ENCODE measurements at places on chromosomes 12 and 14.

DNA sequence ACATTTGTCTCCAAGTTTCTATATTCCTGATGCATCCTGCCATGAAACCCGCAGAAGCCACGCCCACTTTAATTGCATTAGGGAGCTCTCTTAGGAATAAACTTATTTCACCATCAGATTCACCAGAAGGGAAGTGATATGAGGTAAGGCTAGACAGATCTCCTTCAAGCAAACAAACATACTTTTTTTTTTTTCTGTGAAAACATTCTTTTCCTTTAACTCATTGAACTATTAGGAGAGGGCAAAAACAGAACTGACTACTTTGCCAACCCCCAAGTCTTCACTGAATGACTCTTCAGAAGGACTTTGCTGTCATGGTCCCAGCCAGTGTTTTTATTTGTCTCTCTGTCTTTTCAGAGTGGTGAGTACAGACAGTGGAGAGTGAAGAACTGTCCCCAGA is 48.4 kb downstream of the GTF2A1 start:
- DNase-seq: no peak

DNA sequence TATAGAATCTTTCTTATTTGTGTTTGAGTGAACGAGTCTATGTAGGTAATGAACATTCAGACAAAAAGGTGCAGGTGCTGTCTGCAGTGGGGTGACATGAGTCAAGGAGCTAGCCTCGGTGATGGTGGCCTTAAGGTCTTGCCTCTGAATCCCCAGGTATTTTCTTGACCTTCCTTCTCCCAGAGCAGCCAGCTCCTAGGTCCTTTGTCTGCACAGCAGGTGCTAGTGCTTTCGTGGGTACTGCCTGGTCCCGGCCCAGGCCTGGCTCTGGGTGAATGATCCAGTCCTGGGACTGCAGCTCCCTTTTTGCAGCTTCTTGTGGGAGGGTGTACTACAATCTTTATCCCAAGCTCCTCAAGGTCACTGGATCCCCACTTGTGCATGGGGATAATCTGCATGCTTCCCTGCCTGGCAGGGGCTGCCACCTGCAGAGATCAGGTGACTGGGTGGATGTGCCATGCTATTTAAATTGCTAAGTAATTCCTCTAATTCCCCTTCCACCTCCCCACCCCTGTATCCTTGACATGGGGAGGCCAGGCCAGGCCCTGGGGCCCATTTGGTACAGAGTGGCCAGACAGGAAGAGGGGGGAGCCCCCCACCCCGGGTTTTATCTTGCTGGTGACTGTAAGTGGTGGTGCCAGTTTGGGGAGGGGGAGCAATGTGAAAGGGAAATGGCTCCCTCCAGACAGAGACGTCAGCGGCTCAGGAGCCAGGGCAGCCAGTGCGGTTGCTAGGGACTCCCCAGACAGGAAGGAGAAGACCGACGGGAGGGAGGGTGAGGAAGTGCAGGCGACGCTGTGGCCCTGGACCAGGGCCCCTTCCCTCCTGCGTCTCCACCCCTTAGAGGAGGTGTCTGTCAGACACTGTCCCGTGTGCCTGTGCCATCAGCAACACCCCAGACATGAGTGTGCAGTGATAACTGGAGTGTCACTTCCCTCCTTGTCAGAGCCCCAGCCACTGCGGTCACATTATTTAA is 6.7 kb downstream of the VASH1 start:
- no peak for DNase-seq

- DNase-seq: no peak
These were observed 12.7 kb downstream of the OSBPL8 start for GRCh38 chr12:76546889-76547288.

DNA sequence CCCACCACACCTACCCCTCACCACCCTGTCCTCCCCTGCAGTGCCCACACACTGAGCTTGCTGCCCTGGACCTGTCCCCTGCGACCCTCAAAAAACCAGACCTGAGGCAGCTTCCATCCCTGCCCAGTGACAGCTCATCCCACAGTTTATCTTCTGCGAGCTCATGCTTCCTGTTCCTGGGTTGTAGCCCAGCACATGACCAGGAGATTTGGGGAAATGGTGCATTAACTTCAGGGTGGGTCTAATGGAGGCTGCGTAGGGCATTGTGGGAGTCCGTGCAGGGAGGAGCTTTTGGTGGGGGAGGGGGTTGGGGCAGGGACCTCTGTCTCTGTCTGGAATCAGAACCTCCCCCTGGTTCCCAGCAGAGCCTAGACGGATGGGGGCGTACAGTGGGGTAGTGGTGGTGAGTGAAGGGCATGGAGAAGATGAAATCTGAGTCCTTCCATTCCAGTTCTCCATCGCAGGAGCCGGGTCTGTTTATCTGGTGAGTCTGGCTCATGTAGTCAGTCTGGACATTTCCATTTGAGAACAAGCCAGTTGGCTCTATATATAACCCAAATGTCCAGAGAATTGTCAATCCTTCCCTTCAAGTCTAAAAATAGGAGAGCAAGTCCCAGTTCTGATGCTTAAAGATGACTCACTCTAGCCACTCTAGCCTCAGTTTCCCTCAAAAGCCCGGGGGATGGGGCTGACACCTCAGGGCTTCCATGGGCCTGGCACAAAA is 270.9 kb downstream of the CACNA1C start:
- DNase-seq: no peak

DNA sequence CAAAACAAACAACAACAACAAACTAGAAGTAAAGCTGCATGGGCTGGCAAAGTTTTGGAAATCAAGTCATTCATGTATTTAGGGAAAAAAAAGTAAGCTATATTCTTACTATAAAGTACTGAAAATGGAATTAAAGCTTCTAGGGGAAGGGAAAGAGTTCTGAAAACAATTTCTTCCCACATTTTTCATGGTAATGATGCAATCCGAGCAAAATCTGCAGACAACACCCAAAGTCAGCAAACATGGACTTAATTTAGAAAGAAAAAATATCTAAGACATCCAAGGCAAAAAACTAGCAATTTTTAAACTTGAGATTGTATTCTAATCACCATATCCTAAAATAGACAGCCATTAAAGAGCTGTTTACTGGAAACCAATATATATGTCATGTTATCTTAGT is 86.3 kb downstream of the LRP6 start:
- DNase-seq: no peak

- no peak for DNase-seq
These were observed 194.1 kb upstream of the RASSF8 start for GRCh38 chr12:25764409-25764808.

DNA sequence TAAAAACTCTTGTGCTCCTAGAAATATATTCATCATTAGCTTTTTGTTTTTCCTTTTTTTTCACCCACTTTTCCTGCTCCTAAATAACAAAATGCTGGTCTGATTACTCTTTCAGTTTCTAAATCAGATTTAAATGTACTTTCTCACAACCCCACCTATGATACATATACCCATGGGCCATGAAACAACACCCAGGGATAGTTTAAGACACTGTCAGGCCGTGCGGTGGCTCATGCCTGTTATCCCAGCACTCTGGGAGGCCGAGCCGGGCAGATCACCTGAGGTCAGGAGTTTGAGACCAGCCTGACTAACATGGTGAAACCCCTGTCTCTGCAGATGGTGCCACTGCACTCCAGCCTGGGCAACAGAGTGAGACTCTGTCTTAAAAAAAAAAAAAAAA is 1.6 kb upstream of the NUMB start:
- DNase-seq: no peak

DNA sequence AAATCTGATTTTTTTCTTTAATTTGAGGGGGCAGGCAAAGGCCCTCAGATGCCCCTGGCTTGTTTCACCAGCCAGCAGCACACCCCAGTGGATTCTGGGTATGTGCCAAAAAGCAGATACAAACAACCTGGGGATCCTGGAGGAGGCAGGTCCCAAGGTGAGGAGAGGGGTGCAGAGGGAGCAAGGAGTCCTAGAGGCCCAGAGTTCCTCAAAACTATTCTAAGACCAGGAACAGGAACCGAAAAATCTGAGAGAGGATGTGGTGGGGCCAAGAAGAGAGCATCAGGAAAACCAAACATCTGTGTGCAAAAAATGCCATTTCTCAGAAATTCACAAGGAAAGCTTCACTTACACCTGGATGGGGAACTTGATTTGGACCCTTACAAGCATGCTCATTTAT is 8.2 kb downstream of the KCNA5 start:
- no peak for DNase-seq

DNA sequence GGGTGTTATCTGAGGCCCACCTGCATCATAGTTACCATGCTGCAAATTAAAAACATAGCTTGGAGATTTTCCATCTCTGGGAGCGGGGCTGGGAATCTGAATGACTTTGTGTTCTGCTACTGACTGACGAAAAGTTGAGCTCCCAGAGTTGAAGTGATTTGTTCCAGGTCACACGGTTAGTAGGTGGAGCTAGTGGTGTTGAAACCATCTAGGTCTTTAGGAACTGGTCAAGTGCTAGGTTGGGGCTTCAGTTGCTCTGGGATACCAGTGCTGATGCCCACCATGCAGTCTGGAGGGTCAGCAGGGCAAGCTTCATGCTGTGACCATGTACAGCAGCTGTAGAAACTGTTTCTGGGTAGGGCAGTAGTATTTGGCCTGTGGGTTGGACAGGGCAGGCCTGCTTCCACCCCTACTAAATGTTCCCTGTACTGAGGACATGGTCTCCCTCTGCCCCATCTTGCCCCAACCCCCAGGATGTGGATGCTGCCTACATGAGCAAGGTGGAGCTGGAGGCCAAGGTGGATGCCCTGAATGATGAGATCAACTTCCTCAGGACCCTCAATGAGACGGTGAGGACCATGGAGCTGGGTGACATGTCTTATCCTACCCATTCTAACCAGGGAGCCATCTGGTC is 5.3 kb downstream of the KRT7 start:
- no peak for DNase-seq

GRCh38 chr14:64387232-64387781 is 846 bp upstream of the MTHFD1 start:
- DNase-seq: peak; percentile 3

DNA sequence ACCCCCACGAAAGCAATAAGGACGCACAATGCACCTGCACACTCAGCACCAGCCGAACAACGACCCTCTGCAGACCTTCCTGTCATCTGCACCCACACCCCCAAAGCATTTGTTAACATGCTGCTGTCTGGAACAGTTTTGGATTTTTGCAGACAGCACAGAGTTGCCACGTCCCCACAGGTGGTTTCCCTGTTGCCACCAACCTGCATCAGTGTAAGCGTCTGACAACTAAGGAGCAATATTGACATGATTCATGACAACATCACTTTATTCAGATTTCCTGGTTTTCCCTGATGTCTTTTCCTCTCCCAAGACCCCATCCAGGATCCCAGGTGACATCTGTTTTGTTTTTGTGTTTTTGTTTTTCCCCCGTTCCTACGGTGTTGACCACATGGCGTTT is 150.7 kb upstream of the C14orf180 start:
- no peak for DNase-seq

- no peak for DNase-seq
These were observed 334.3 kb upstream of the SYT1 start for GRCh38 chr12:78530100-78530765.

DNA sequence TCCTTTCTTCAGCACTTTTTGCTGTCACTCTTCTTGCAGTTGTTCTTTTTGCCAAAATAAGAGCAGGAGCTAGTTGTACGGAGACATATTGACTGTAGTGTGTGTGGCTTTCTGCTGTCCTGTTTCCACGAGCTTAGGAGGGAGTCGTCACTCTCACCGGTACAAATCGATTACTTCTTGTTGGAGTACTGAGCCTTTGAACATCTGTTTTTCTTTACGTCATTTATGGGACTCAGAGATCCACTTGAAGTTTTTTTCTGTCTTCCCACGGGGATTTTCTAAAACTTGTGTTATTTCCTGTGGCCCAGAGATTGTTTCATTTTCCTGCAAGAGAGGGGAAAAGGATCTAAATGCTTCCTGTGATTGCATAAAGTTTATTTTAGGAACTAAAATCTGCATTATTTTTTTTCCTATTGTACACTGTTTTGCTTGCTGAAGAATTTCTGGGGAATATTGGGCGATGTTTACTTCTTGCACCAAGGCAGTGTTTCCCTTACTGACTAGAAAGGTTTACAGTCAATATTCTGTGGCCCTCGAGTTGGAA is 199.8 kb upstream of the ARHGAP5 start:
- no peak for DNase-seq

DNA sequence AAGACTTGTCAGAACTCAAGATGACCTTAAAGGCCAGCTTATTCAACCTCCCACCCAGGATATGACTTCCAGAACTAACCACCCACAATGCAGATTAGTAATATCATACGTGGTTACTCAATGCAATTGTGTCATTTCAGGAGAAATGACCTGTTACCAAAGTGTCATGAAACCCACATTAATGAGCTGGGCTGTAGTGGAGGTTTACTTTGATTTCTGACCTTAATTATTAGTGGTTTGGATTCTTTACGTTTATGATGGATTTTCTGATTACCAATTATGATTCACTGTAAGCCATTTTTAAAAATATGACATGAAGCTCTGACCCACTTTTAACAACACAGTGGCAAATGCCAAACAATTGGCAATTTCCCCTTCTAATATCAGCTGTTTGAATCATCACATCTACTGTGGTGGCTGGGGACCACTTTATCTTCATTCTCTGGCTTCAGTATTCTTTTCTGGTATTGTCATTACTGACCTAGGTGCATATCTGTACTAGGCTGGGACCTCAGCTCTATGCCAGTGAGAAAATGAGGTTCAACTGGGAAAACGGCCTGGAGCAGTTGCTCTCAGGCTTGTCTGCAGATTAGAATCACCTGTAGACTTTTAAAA is 223.3 kb downstream of the RGS6 start:
- no peak for DNase-seq

- no peak for DNase-seq
These were observed 88.8 kb downstream of the ATXN7L3B start for GRCh38 chr12:74626397-74626796.

- DNase-seq: no peak
These were observed 36.1 kb downstream of the EID3 start for GRCh38 chr12:104339663-104340062.

DNA sequence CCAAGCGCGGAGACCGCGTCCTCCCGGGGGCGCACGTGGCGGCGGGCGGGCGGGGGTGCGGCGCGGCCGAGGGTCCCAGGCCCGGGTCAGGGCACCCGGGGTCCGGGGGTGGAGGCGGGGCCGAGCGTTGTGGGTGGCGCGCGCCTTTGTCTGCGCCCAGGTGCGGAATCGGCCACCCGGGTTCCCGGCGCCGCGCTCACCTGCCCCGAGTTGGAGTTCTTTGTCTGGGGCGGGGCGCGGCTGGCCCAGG is 50.1 kb downstream of the LRCOL1 start:
- no peak for DNase-seq

- peak; percentile 20 for DNase-seq
These were observed 1.4 kb downstream of the MAP3K9 start for GRCh38 chr14:70807898-70808415.

DNA sequence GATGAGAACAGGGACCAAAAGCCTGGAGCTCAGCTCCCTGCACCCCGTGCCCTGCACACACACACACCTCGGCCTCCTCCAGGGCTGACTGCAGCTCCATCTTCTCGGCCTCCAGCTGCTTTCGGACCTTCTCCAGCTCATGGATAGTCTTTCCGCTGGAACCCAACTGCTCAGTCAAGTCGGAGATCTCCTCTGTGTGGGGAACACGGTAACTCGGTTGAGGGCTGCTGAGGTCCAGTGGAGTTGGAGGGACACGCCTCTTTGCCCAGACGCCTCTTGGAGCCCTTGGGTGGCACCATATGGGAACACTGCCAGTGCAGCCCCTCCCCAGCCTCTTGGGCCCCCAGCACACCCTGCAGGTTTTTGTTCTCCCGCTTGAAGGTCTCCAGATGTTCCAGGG is 8.7 kb upstream of the MYH6 start:
- DNase-seq: no peak

GRCh38 chr14:39991041-39991440 is 558.8 kb upstream of the FBXO33 start:
- DNase-seq: no peak

- no peak for DNase-seq
These were observed 192.8 kb downstream of the LRIG3 start for GRCh38 chr12:58727521-58727920.
